ENCODE measurements at places on chromosomes 6 and 20.

- no peak for DNase-seq
Observed at GRCh38 chr20:51533291-51534172, 9.0 kb downstream of the NFATC2 start.

DNA sequence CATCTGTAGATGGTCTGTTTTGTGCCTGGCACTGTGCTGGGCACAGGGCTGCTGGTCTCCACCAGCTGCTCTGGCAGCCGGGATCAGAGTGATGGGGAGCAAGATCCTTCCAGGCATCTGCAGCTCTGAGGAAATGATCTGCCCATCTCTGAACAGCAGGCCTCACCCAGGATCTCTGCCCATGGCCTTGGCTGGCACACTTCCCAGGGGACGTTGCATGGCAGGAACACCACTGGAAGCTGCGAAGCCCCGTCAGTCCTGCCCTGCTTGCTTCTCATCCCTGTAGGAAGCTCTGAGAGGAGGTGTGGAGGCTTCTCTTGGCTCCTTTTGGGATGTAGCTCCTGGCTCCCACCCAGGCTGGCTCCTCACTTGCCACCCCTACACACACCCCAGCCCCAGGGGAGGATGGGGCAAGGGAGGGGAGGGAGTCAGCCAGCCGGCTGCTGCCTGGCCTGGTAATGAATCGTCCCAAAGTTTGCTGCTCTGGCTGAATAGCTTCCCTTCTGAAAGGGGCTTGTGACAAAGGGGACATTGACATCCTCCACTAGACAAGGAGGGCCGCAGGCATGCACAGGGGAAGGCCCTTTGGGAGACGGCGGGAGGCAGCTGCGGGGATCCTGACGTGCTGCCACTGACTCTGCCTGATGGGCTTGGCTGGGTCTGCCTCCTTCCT lies 108.9 kb downstream of the VEGFA start:
- DNase-seq, result no peak

DNA sequence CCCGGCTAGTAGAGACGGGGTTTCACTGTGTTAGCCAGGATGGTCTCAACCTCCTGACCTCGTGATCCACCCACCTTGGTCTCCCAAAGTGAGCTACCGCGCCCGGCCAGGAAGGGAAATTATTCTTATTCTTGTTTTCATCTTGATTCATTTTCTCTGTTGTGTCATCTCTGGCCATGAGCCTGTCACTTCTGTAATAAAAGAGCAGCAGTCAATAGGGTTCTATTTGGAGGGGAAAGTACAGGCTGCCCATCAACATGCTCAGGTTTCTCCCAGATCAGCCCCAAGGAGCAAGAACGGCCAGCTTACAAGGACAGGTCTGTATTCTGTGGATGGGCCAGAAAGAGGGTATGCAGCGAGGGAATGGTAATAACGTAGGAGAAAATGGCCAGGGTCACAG lies 345.0 kb downstream of the PREX1 start:
- no peak for DNase-seq

- no peak for DNase-seq
Observed at GRCh38 chr6:127481628-127482027, 22.4 kb upstream of the KIAA0408 start.

GRCh38 chr6:47383360-47383759 lies 73.7 kb upstream of the TNFRSF21 start:
- no peak for DNase-seq

DNA sequence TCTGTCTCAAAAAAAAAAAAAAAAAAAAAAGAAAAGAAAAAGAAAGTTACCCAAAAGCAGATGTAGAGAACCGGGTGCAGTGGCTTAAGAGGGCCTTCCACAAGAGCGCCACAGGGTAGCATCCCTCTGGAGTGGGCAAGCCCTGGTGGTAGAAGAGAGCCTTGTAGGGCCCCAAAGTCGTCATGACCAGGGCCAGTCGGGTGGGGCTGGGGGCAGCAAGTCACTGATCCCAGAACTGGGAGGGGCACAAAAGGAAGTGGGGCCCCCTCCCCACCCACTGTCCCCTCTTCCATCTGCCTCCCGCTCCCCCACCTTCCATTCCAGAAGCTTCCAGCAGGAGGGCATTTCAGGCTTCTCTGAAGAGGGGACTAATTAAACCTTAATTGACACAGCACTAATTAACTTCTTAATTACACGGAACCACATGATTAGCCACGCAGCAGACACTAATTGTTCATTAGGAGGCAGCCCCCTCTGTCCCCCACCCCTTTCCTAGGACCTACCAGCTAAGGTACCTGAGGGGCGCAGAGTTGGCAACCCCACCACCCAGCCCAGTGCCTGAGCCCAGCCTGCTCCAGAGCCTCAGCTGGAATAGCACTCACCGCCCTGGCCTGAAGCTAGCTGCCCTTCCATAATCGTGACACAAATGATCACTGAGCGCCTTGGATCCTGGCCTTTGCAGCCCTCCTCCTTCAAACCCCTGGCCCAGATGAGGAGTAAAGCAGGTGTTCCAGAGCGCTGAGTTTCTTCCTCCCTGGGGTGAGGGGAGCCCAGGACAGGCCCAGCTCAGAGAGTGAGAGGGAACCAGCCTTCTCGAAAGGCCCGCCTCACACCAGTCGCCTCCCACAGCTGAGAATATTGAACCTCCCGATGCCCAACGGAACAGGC lies 34.8 kb downstream of the MDFI start:
- peak; percentile 68 for DNase-seq

DNA sequence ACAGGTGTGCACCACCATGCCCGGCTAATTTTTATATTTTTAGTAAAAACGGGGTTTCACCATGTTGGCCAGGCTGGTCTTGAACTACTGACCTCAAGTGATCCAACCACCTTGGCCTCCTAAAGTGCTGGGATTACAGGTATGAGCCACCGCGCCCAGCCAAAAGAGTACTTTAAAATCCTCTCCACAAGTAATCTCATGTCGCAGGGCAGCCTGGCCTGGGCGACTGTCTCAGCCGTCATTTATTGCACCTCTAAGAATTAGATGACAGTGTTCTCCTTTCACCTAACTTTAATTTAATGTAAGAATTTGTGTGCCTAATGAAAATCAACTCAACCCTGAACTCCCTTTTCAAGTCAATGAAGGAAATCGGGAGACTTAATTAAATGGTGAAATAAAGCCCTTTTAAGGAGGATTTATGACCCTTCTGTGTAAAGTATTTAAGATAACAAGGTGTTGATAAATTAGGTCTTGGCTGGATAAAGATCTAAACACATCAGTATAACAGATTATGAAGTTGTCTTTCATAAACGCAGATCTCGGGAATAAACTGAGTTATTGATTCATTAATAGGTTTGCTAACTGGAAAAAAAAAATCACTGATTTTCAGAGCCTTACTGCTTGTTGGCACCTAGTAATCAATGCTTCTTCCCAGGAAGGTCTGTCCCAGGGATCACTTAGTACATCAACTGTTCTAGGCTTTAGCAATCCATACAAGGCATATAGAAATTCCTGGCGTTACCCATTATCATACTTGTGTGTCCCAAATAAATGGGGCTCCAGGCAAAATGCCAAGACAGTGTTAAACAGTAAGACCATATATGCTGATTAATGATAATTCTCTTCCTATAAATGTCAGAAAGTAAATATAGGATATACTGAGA lies 209.3 kb downstream of the GMDS start:
- no peak for DNase-seq

DNA sequence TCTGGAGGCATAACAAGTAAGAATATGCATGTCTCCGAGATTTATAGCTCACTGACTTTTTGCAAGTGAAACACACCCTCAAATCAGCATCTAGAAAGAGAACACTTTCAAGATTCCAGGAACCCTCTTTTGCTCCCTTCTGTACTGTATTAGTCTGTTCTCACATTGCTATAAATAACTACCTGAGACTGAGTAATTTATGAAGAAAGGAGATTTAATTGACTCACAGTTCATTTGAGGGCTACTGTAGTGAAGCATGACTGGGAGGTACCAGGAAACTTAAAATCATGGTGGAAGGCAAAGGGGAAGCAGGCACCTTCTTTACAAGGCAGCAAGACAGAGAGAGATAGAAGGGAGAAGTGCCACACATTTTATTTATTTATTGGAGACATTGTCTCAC lies 269.9 kb downstream of the UTRN start:
- no peak for DNase-seq
